Hepatic stellate cell (primary cell): ENCODE measurements at places on chromosomes 13 and 19.

- no peak for DNase-seq
These were observed 34.0 kb downstream of the LRCH1 start for GRCh38 chr13:46586751-46587514.

GRCh38 chr19:40147693-40148347 lies 43.4 kb upstream of the MAP3K10 start:
- DNase-seq = peak; percentile 55

GRCh38 chr19:4445963-4446703 lies 11.5 kb downstream of the UBXN6 start:
- no peak for DNase-seq

- peak; percentile 55 for DNase-seq
These were observed at the start of gene ICAM1 for GRCh38 chr19:10270616-10271394. Gene ICAM1 (plus strand): TSS chr19:10271120. CDS start chr19:10271160, 40 bp downstream.

GRCh38 chr19:53013621-53014020 lies at the start of gene ERVV-1:
Gene ERVV-1 (plus strand): TSS chr19:53013921. CDS start chr19:53014091, 170 bp downstream.
- DNase-seq = no peak

GRCh38 chr13:33968520-33969507 lies 150.9 kb downstream of the RFC3 start:
- DNase-seq = no peak

- DNase-seq = no peak
These were observed 99.9 kb upstream of the FAM216B start for GRCh38 chr13:42681326-42682100.

- DNase-seq = no peak
These were observed 29.9 kb downstream of the LAIR2 start for GRCh38 chr19:54532528-54532927.

DNA sequence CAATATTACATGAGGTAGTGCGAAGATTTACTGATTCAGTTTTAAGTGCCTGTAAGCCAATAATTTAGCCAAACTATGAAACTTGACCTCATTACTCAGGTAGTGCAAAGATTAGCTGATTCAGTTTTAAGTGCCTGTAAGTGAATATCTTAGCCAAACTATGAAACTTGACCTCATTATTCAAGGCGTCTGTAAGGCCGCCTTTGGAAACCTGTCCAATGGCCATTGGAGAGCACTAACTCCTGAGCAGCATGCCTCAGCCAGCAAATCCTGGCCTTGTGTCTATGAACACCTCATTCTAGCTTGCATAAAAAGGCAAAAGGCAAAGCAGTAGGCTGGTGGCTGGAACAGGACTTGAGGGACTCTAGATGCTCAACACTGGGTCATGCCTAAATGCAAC lies 127.0 kb upstream of the GPR12 start:
- DNase-seq = no peak
